Smooth muscle cell of bladder (primary cell): ENCODE measurements at places on chromosomes 2 and 18. TPM values are rescaled to one million over a fixed set of nuclear protein-coding genes. Genes with fewer than 3 reads are reported as not detected.

The CXCR4 gene
- total RNA-seq, result 0.92 TPM in 1 of 2 replicates, not detected in the other

The PRKAG3 gene
- total RNA-seq, result not detected in 2 replicates

The CRYBA2 gene
- not detected in 2 replicates for total RNA-seq

The EHD3 gene
- total RNA-seq, result 14.2 and 15.0 TPM in 2 replicates

The HOXD11 gene
- 0.14 and 0.18 TPM in 2 replicates for total RNA-seq

The OTOS gene
- not detected in 2 replicates for total RNA-seq

The KCNS3 gene
- total RNA-seq, result 0.43 and 3.0 TPM in 2 replicates

The TPO gene
- total RNA-seq, result not detected in 2 replicates

The SKOR2 gene
- total RNA-seq, result not detected in 2 replicates

The EVX2 gene
- under 0.01 TPM in 1 of 2 replicates, not detected in the other for total RNA-seq

The CD8B2 gene
- not detected in 2 replicates for total RNA-seq

The FSHR gene
- not detected in 2 replicates for total RNA-seq

The LCT gene
- total RNA-seq, result not detected in 2 replicates

The MBOAT2 gene
- total RNA-seq, result 38.8 and 39.4 TPM in 2 replicates

The GKN1 gene
- not detected in 2 replicates for total RNA-seq

The UGT1A8 gene
- total RNA-seq, result 0.37 and 0.71 TPM in 2 replicates

The FAHD2B gene
- 7.0 and 7.5 TPM in 2 replicates for total RNA-seq

The RETSAT gene
- total RNA-seq, result 47.4 and 53.5 TPM in 2 replicates

The TRABD2A gene
- total RNA-seq, result 4.7 and 6.4 TPM in 2 replicates

The VAPA gene
- 235 and 277 TPM in 2 replicates for total RNA-seq

The IGFBP5 gene
- 928 and 1,359 TPM in 2 replicates for total RNA-seq

The FBXO15 gene
- 1.0 and 1.1 TPM in 2 replicates for total RNA-seq

The CD207 gene
- not detected in 2 replicates for total RNA-seq

The CDK5R2 gene
- under 0.01 TPM in 1 of 2 replicates, not detected in the other for total RNA-seq

The SAG gene
- total RNA-seq, result not detected in 2 replicates

The INHA gene
- total RNA-seq, result 0.28 and 0.46 TPM in 2 replicates

The GAL3ST2 gene
- 0.18 TPM in 1 of 2 replicates, not detected in the other for total RNA-seq
